Cerebellum (tissue), 4 donors: ENCODE measurements at places on chromosomes 13 and 19. TPM values are rescaled to one million over a fixed set of nuclear protein-coding genes. Genes with fewer than 3 reads are reported as not detected.

Gene PLIN4
- 0.73 TPM for total RNA-seq

Gene WDR88
- total RNA-seq, result not detected

Gene URAD
- not detected for total RNA-seq

Gene CATSPERD
- 0.27 TPM for total RNA-seq

Gene RASAL3
- total RNA-seq, result 0.64 TPM

Gene TRMT1
- 14.1 TPM for total RNA-seq

Gene DCT
- total RNA-seq, result 1.5 TPM

Gene FGF22
- not detected for total RNA-seq

Gene FLT1
- 14.6 TPM for total RNA-seq

Gene MCEMP1
- total RNA-seq, result not detected

Gene SRRM5
- total RNA-seq, result 0.09 TPM

Gene CRLF1
- total RNA-seq, result 3.0 TPM

Gene U2AF2
- 52.6 TPM for total RNA-seq

Gene HAUS8
- 2.5 TPM for total RNA-seq

Gene IFNL1
- not detected for total RNA-seq

Gene SLC7A9
- 2.1 TPM for total RNA-seq

Gene ZNF763
- 6.0 TPM for total RNA-seq

Gene TRPC4
- 10.8 TPM for total RNA-seq

Gene LMTK3
- total RNA-seq, result 7.0 TPM

Gene RABAC1
- 62.8 TPM for total RNA-seq

Gene SIGLEC8
- total RNA-seq, result 0.82 TPM

Gene CEACAM7
- 0.36 TPM for total RNA-seq

Gene DNAAF3
- 2.0 TPM for total RNA-seq

Gene CCDC70
- total RNA-seq, result not detected

Gene ZNF816
- total RNA-seq, result 8.9 TPM

Gene ZNF112
- total RNA-seq, result 18.0 TPM

Gene RUBCNL
- total RNA-seq, result 11.3 TPM

Gene EDNRB
- 113 TPM for total RNA-seq

Gene KIRREL2
- total RNA-seq, result 5.3 TPM

Gene KLK10
- 1.3 TPM for total RNA-seq

Gene CLDND2
- not detected for total RNA-seq

Gene S1PR4
- total RNA-seq, result not detected

Gene IGFL2
- total RNA-seq, result 1.2 TPM

Gene ASF1B
- total RNA-seq, result 4.4 TPM

Gene KLK6
- not detected for total RNA-seq

Gene HIPK4
- total RNA-seq, result 0.18 TPM

Gene CACNG7
- 14.0 TPM for total RNA-seq

Gene NLRP9
- total RNA-seq, result not detected

Gene SOX1
- 6.9 TPM for total RNA-seq

Gene RGL3
- total RNA-seq, result 0.18 TPM

Gene CEACAM21
- 2.4 TPM for total RNA-seq

Gene ATXN8OS
- 1.1 TPM for total RNA-seq

Gene ZNF329
- total RNA-seq, result 21.9 TPM

Gene ONECUT3
- not detected for total RNA-seq

Gene PTPRS
- 207 TPM for total RNA-seq

Gene KLK2
- 0.09 TPM for total RNA-seq

Gene CABP5
- total RNA-seq, result not detected

Gene TMPRSS9
- 0.36 TPM for total RNA-seq
